ENCODE measurements at places on chromosomes 16 and 17.

- no peak for DNase-seq
These were observed 2.3 kb downstream of the MRC2 start for GRCh38 chr17:62629556-62630364.

DNA sequence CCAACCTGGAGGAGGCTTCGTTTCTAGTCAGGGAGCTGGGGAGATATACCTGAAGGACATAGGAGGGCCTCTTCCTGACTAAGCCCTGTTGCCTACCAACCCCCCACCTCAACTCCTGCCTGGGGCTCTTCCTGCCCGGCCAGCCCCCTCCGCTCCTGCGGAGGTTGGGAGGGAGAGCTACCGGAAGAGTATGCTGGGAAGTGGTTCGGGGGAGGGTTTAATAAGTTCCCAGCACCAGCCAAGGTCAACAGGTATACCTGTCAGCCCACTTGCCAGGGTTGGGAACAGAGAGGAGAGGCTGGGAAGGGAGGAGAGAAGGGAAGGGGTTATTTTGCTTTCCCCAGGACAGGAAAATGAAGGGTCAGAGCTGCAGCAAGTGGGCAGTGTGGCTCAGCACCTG lies 4.7 kb downstream of the PPP1R1B start:
- no peak for DNase-seq

GRCh38 chr17:55163408-55163807 lies 101.4 kb upstream of the HLF start:
- DNase-seq: no peak

- DNase-seq: no peak
These were observed 43.9 kb downstream of the KLHDC4 start for GRCh38 chr16:87721622-87722585.

DNA sequence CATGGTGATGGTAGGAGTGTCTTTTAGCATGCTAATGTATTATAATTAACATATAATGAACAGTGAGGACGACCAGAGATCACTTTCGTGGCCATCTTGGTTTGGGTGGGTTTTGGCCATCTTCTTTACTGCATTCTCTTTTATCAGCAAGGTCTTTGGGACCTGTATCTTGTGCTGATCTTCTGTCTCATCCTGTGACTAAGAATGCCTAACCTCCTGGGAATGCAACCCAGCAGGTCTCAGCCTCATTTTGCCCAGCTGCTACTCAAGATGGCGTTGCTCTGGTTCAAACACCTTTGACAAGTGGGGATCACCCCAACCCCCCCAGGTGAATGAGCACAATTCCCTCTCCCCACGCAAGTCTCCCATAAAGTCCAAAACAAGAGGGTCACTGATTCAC lies 49.3 kb upstream of the ETV4 start:
- DNase-seq: no peak

- DNase-seq: peak; percentile 83
These were observed 18.7 kb downstream of the SREBF1 start for GRCh38 chr17:17818088-17818526.

DNA sequence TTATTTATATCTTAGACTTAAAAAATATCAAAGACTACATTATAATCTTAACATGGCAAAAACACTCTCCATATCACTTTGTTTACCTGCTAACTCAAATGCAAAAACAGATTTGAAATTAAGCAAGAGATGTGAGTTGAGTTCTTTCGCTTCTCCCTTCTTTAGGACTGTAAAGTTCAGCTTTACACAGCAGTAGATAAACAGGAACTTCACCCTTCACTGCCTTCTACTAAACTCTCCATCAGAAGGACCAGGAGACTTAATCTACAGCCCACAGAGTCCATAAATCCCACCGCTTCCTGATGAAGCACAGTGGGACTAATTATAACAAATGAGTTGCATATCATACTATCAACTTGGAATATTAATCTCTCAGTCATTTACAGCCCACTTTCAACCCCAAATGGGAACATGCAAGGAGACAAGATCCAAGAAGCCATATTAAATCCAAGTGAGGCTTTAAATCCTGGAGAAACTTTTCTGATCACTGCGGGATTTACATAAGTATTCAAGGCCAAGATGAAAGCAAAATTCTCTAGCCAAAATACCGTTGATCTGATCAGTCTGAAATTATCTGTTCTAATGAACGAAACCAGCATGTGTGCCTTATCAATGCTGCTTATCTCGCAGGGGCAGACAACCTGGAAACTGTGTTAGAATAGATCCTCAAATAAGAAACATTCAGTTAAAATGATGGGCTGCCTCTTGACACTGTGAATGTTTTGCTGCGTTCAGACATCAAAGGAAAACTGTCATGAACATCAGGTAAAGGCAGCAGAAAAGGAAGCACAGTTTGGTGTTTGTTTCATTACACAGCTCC lies 1.6 kb downstream of the AMFR start:
- DNase-seq: no peak

- DNase-seq: no peak
These were observed 34.5 kb downstream of the RNF213 start for GRCh38 chr17:80295146-80295545.

- peak; percentile 96 for DNase-seq
These were observed at the start of gene KAT8 for GRCh38 chr16:31117384-31118222. Gene KAT8 (plus strand): TSS chr16:31117664. CDS start chr16:31117682, 18 bp downstream.

DNA sequence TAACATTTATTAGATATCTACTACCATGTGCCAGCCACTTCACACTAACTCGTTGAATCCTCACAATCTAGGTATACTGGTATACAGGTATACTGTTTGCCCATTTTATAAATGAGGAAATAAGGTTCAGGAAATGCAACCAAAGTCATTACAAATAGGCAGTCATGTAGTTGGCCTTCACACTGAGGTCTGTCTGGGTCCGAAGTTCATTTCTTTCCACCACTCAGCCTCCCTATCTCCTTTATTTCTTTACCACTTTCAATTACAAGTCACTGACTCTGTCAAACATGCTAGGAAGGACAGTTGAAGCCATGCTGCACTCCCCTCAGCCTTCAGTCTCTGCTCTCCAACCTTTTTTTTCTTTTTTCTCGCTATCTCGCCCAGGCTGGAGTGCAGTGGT lies 20.7 kb upstream of the SIAH1 start:
- no peak for DNase-seq

GRCh38 chr17:34261568-34262337 lies 6.7 kb downstream of the CCL2 start:
- DNase-seq: no peak

DNA sequence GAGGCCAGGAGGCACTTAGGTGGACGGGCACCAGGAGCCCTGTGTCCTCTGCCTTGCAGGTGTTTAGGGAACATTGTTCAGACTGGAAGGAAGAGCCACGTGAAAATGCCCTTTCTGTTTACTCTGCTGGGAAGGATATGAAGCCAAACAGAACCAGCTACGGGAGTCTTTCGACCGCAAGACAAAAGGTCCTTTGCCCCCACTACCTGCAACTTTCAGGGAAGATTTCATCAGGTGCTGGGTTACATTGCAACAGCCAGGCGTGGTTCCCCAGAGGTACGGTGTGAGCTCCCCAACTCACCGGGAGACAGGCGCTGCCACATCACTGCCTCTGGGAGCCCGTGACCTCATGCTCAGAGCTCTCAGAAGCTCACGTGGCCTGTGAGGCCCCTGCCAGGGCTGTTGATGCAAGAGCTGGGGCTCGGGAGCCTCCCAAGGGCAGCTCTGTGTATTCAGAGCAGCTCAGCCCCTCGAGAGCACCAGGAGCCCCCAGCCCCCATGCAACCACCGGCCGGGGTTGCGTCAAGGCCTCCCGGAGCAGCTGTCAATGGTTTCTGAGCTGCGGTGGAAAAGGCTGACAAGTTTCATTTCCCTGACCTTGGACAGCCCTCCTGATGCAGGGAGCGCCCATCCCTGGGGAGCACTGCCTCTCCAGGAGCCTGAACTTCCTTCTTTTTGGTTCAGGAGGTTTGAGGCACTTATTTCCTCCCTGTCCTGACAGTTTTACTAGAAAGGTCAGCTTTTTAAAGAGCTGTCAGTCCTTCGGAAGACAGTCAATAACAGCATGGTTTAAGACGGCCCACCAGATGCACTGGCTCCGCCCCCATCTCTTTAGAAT lies 42.1 kb downstream of the TBC1D16 start:
- DNase-seq: peak; percentile 92

DNA sequence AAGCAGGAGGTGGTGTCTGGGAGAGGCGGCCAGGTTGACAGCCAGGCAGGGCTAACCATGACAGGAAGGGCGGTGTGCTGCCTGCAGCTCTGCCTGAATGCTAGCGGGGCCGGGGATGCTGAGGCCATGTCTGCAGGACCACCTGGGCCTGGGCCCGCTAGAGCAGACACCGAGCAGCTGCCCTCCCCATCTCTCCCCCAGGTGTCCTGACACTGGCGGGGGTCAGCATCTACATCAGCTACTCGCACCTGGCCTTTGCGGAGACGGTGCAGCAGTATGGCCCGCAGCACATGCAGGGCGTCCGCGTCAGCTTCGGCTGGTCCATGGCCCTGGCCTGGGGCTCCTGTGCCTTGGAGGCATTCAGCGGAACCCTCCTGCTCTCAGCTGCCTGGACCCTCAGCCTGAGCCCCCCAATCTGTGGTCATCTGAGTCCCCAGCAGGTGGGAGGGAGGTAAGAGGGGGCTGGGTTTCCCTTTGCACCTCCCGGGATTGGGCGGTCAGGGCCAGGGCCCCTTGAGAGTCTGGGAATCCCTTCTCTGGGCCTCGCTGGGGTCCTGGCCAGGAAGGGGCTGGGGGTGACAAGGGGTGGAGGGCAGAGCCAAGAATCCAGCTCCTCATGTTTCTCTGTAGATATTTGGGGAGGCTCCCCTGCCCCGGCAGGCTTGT lies 7.5 kb downstream of the TMEM235 start:
- DNase-seq: no peak

- no peak for DNase-seq
These were observed 17.5 kb upstream of the ATP2C2 start for GRCh38 chr16:84350685-84351400.

- DNase-seq: no peak
These were observed 116.9 kb upstream of the CACNG3 start for GRCh38 chr16:24139282-24139681.

GRCh38 chr17:50361561-50362480 lies 11.2 kb downstream of the MRPL27 start:
- peak; percentile 89 for DNase-seq

GRCh38 chr16:15507301-15507958 lies 73.0 kb downstream of the BMERB1 start:
- DNase-seq: peak; percentile 83
